ENCODE measurements at places on chromosomes 3 and 15. TPM values are rescaled to one million over a fixed set of nuclear protein-coding genes. Genes with fewer than 3 reads are reported as not detected.

The APPL1 gene
- 51.4 TPM for total RNA-seq

The HES1 gene
- total RNA-seq = 12.0 TPM

- DNase-seq = no peak
- H3K36me3 ChIP-seq = peaks cover 17% of the 10 kb centered on the region
- H3K27ac ChIP-seq = no peak overlapping the region
- H3K4me1 ChIP-seq = no peaks in the 10 kb centered on the region
Measured at GRCh38 chr15:61915640-61916039, 144.6 kb downstream of the VPS13C start.

The VEPH1 gene
- not detected for total RNA-seq

- no peaks in the 10 kb centered on the region for H3K4me1 ChIP-seq
- DNase-seq = no peak
- no peak overlapping the region for H3K27ac ChIP-seq
Measured at GRCh38 chr3:63557912-63558311, 94.6 kb upstream of the SNTN start.

DNA sequence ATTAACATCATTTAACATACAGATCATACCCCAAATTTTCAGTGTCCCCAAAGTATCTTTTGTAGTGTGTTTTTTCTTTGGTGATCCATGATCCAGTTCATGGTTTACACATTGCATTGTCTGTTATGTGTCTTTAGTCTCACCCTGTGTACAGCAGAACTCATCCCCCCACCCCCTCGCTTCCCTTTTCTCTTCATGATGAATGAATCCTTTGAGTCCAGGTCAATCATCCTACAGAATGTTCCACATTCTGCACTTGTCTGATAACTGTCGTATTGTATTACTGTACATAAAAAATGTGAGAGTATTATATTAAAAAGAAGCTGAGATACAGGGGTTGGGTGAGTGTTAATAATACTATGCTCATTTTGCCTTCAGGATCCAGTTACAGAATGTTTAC is 14.6 kb upstream of the NIT2 start:
- H3K4me1 ChIP-seq = peaks cover 6% of the 10 kb centered on the region
- no peak overlapping the region for H3K4me3 ChIP-seq
- no peak for DNase-seq
- H3K27me3 ChIP-seq = no peaks in the 10 kb centered on the region
- peaks cover 59% of the 10 kb centered on the region for H3K36me3 ChIP-seq

DNA sequence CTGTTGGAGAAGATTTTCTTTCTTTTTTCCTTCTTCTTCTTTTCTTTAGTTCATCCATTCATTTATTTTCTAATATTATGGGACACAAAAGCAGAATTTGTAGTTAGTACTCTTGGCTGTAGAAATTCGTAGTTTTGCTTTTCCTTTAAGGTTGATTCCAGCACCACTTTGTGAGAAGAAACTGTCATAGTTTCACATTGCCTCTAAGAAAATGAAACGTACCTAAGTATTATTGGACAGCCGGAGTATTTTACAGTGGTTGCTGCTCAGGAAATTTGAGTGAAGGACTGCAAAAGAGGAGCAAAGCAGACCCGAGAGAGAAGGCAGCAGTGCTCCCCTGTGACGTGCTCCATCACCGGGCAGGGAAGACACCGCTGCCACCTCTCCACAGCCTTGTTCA is 48.1 kb downstream of the PLCL2 start:
- H3K4me1 ChIP-seq = peaks cover 26% of the 10 kb centered on the region
- no peak overlapping the region for H3K4me3 ChIP-seq
- H3K36me3 ChIP-seq = no peaks in the 10 kb centered on the region
- no peak overlapping the region for H3K27ac ChIP-seq

GRCh38 chr3:193772422-193772763 is 179.4 kb downstream of the OPA1 start:
- no peak overlapping the region for H3K27ac ChIP-seq
- no peaks in the 10 kb centered on the region for H3K27me3 ChIP-seq
- H3K36me3 ChIP-seq = no peaks in the 10 kb centered on the region
- no peak overlapping the region for H3K4me3 ChIP-seq
- peak; percentile 47 for DNase-seq
- no peaks in the 10 kb centered on the region for H3K4me1 ChIP-seq

The IL17RE gene
- total RNA-seq = 1.2 TPM

DNA sequence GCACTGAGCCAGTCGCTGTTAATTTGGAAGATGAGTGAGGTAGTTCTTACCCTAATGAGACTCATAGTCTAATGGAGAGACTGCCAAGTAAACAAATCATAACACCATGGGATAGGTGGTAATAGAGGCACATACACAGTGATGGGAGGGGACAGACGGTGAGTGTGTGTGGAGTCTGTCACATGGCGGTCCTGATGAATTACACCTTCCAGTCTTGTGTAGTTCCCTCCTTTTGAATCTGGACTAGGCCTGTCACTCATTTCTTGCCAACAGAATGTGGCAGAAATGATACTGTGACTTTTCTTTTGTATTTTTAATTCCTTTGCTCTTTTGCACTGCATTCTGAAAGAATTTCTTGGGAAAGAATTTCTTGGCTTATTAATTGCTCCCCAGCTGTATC is 78.1 kb downstream of the NR1D2 start:
- H3K4me3 ChIP-seq = no peak overlapping the region
- H3K36me3 ChIP-seq = no peaks in the 10 kb centered on the region
- no peak for DNase-seq
- H3K27me3 ChIP-seq = no peaks in the 10 kb centered on the region
- peaks cover 6% of the 10 kb centered on the region for H3K4me1 ChIP-seq
